D341Med (cell line): ENCODE measurements at places on chromosomes 4 and X.

DNA sequence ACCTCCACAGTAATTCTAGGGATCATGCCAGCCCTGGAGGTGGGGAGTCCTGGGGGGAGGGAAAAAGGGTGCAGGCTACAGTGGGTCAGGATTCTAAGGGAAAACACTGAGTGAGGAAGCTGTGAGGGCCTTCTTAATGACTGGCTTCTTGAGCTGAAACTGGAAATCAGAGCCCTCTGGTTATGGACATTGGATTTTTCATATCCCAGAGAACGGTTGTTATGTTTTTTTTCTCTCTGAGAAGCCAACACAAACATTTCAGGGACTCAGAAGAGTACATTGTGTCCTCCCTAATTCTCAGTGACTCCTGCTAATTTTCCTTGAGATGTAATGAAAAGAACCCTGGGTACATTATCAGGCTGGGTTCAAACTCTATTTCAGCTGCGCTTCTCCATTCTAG is 162.4 kb upstream of the PRDX4 start:
- no peak for DNase-seq

GRCh38 chrX:24646745-24647182 is 383 bp downstream of the PCYT1B start:
- peak; percentile 32 for DNase-seq

- no peak for DNase-seq
These were observed 51.1 kb downstream of the ADRA2C start for GRCh38 chr4:3816983-3817960.

DNA sequence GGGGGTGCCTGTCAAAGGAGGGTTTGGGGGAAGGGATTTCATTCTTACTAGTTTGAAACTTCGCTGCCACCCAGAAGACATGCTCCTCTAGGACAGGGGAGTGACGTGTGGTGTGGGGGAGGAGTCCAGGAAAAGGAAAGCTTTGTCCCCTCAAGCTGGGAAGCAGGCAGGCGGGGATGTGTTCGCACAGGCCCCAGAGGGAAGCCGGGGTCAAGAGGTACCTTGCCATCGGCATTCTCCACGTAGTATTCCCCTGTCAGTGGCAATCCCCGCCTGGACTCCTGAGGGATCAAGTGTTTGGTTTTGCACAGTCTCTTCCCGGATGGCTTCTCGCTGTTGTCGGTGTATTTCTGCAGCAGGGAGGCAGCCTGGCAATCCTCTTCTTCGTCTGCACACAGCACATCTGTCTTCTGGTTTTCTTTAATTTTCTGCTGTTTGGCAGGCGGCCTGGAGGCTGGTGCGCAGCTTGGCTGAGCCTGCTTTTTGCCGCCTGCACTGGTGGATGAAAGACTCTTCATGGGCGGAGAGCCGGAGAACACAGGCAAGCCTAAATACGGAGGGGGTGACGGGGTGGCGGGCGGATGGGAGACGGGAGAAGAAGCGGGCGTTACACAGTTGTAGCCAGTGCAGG is 35.1 kb downstream of the BCOR start:
- no peak for DNase-seq

- DNase-seq = peak; percentile 90
These were observed 37.7 kb upstream of the ARAF start for GRCh38 chrX:47523297-47523696.

DNA sequence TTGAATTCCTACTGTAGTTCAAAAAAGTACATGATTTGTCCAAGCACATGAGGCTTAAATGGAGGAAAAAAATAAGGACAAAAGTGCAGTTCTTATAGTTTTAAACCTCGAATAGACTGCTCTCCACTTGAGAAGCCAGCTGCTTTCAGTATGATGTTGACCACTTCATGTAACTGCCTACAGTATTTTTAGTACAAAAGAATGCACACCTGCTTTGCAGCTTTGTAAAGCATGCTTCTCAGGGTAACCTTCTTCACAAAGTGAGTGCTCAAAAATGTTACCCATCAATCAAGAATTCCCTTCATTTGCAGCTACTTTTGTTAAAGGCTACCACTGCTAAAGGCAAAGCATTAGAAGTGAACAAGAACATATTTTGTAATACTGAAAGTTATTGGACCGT is 83.4 kb upstream of the FAM47B start:
- DNase-seq = no peak

DNA sequence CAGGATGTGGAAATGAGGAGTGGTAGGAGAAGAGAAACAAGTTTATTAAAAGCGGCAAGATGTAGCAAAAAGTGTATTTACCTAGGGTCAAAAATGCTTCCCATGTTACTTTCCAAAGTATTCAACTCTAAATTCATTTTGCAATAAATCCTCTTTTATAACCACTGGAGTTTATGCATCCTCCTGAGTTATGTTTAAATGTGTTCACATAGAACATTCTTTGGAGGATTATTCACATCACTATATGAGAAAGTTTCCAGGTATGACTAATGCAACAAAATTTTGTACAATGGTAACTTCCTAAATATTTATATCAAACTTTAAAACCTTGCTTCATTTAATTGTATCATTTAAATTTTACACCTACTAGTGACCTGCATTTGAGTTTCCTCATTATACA is 870.6 kb upstream of the SLIT2 start:
- DNase-seq = no peak

- DNase-seq = no peak
These were observed 95.7 kb downstream of the ANTXR2 start for GRCh38 chr4:79977131-79977840.

GRCh38 chr4:182619660-182620059 is 297.5 kb downstream of the DCTD start:
- no peak for DNase-seq

- no peak for DNase-seq
These were observed 73.6 kb downstream of the TMEM156 start for GRCh38 chr4:38958453-38959190.

DNA sequence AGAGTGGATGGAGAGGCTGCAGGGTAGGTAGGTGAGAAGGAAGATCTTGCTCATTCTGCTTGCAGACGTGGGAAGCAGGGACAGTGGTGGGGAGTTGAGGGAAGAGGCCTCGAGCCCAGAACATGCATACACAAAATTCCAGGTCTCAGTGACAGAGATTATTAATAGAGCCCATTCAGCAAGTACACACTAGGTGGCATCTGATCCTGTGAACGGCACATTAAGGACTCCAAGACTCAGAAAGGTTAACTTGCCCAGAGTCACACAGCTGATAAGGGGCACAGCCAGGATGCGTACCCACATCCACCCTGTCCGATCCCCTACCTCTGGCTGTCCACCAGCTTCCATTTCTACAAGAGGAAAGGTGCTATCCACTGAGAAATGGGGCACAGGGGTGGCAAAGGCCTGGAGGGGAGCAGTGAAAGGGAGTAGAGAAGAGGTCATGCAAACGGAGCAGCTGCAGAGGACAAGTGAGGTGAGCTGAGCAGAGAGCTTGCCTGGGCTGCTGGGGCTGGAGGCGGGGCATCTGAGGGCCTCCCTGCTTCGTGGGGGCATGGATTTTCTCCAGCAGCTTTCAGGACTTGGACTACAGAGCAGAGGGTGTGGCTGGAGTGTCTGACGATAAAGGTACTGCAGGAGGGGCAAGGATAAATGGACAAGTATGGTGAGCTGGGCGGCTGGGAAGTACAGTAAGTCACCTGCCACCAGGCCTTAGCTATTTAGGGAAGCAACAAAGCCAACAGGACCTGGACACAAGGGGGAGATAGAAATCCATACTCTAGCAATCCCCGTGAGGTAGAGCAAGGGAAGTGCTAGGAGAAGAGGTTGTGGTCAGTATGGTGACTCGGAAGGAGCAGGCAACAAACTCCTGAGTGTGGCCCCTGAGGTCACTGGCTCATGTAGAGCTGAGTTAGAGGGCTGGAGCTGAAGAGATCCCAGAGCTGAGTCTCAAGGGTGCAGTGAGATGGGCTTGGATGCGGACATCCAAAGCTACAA is 11.2 kb downstream of the IDS start:
- DNase-seq = no peak

DNA sequence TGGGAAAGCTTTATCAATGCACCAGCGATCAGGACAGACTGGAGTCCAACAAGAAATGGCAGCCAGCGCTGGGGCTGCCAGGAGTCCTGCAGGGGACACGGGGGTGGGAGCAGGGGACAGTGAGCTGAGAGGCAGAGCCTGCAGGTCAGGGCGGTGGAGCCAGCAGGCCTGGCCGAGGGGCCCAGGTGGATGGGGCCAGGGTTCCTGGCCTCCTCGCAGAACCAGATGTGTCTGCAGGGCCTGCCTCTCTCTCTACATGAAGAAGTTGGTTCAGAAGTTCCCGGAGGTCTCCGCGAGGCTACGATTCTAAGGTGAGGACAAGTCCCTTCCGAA is 63.6 kb downstream of the CPZ start:
- peak; percentile 18 for DNase-seq

- no peak for DNase-seq
These were observed 68.8 kb upstream of the PPP1R2C start for GRCh38 chrX:42846741-42847140.

DNA sequence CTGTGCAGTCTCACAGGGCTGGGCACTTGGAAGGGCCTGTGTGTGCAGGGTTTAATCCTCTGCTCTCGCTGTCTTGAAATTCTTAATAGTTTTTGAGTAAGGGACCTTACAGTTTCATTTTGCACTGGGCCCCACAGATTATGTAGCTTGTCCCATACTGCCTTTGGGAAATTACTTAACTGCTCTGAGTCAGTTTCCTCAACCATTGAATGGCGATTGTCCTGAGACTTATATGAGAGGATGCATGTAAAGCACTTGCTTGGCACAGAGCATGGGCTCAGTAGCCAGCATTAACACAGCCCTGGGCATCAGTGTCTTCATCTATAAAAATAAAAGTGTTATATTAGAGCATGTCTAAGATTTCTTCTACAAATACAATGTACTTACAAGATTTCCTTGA is 55.8 kb downstream of the CLCN5 start:
- no peak for DNase-seq

DNA sequence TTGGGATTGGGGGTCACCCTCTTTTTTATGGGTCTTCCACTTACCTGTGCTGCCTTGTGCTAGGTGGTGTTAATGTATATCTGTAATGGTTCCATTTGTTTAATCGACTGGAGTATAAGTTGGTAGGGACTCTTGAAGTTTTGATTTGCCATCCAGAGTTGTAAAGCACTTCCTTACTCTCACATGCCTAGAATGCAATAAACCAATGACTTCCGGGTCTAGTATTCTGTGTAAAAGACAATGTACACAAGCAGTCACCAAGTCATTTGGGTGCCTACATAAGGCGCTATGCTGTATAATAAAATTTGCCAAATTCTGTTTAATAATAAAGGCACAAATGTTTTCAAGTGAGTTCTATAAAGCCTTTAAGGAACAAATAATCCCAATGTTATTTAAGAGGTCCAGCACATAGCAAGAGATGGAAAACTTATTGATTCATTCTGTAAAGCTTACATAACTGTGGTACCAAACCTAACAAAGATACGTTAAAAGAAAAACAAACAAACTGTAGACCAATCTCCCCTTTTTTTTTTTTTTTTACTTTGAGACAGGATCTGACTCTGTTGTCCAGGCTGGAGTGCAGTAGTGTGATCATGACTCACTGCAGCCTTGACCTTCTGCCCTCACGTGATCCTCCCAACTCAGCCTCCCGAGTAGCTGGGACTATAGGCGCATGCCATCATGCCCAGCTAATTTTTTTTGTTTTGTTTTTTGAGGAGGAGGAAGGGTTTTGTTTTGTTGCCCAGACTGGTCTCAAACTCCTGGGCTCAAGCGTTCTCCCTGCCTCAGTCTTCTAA is 41.5 kb upstream of the HPRT1 start:
- no peak for DNase-seq

- no peak for DNase-seq
These were observed 83.2 kb upstream of the FAT1 start for GRCh38 chr4:186806679-186807421.

GRCh38 chr4:6986072-6986780 is 56.9 kb upstream of the TADA2B start:
- DNase-seq = no peak

GRCh38 chr4:545612-546011 is 30.5 kb downstream of the TMEM271 start:
- DNase-seq = no peak

GRCh38 chrX:4825550-4825949 is 1112.1 kb upstream of the PRKX start:
- DNase-seq = no peak

DNA sequence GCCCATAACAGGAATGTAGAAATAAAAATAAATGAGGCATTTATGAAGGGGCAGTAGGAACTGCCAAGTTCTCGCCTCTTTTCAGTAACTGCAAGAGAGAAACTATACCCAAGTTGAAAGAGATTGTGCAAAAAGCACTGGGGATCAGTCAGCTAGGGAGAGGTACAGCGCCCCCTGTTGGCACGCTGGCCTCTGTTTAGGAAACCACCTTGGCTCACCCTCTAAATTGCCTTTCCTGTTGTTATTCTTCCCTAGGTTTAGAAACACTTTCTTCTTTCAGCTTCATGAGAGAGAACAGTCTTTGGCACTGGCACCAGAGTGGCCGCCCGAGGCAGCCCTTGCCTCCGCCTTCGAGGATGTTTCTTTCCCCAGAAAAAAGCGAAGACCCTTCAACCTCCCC is 348.5 kb downstream of the MID1IP1 start:
- peak; percentile 44 for DNase-seq

- no peak for DNase-seq
These were observed 3.1 kb downstream of the CPE start for GRCh38 chr4:165381821-165382373.

DNA sequence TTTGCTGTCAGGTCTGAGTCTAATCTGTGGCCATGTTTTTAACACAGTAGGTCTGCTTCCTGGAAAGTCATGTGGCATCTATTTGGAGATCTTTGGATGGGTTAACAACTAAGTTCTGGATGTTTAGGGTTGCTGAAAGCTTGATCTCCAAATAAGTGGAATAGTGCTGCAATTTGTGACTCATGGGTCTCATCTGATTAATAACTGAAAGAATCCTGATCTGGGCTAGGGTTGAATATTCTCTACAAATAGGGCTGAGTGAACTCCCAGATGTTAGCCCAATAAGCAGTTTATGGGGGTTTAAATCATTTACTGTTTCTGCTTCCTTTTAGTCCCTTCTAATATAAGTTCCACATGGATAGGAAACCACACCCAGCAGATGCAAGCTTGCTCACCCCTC is 23.1 kb downstream of the CT47C1 start:
- DNase-seq = no peak

GRCh38 chr4:76641351-76641750 is 206.3 kb downstream of the SHROOM3 start:
- DNase-seq = no peak

DNA sequence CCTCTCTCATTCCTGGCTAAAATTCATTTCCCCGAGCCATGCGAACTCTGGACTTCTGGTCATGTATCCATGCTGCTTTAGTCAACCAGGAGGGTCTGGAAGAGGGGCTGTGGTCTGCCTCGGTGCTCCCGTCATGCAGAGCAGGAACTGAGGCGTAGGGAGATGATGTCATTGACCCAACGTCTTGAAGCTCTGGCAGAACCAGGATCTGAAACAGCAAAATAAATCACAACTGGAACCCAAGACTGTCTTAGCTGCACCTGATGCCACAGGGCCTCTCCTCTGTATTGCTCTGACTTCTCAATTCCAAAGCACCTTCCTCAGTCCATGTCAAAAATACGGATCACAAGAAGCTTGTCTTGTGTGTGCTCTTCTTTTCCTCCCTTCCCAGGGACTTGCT is 131.0 kb upstream of the LDB2 start:
- no peak for DNase-seq

- DNase-seq = no peak
These were observed 108.4 kb downstream of the ANTXR2 start for GRCh38 chr4:79964400-79965211.

GRCh38 chr4:164529058-164529457 is 224.9 kb upstream of the SMIM31 start:
- no peak for DNase-seq
